Stimulated activated CD8-positive, alpha-beta memory T cell treated with anti-CD3 and anti-CD28 coated beads, Interleukin-7, amount 100 ng/mL, for 1 hour (primary cell): ENCODE measurements at places on chromosomes 4 and X.

DNA sequence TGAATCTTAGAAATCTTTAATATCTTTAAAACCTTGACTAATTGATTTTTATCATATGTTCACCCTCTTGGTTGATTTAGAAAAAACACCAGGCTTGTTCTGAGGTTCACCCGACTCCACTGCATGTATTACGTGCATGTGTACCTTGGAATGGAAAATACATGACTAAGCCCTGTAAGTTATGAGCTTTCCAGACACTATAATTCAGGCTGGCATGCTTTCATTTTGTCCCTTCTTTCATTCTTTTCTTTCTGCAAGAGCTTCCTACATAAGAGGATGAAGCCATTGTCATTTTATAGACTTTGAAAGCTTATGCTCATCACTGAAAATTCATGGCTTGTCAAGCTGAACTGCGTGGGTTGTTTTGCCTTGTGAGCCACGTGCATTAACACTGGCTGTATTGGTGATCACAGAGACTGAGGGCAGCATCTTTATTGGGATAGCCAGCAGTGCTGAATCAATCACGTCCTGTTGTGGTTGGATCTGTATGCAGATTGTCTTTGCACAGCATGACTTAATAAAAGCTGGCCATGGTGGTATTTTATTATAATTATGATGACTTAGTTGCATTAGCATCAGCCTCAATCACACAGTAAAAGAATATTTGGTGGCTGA is 141.9 kb downstream of the SLIT2 start:
- DNase-seq, result no peak

GRCh38 chrX:122512561-122513072 is 671.5 kb upstream of the GRIA3 start:
- DNase-seq, result no peak

- DNase-seq, result no peak
These were observed 112.6 kb downstream of the TMA16 start for GRCh38 chr4:163606896-163607691.

GRCh38 chr4:76449833-76450232 is 14.8 kb downstream of the SHROOM3 start:
- DNase-seq, result no peak

DNA sequence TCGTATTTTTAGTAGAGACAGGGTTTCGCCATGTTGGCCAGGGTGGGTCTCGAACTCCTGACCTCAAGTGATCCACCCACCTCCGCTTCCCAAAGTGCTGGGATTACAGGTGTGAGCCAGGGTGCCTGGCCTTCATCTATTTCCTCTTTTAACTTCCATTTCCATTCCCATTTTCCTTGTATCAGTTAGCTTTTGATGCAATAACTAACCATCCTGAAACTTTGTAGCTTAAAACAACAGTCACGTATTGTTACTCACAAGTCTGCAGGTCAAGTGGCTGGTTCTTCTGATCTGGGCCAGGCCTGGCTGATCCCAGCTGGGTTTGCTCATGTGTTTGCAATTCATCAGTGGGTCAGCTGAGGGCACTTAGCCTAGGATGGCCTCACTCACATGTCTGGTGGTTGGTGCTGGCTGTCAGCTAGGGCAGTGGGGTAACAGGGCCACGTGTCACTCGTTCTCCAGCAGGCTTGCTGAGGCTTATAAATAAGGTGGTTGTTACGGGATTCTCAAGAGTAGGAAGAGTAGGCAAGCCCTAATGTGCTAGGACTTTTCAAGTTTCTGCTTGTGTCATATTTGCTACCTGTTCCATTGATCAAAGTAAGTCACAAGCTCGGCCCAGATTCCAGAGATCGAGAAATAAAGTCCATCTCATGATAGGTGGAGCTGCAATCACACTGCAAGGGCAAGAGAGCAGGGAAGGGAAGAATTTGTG is 88.2 kb downstream of the SOWAHB start:
- DNase-seq, result no peak

GRCh38 chr4:5086535-5086934 is 35.3 kb downstream of the STK32B start:
- no peak for DNase-seq

DNA sequence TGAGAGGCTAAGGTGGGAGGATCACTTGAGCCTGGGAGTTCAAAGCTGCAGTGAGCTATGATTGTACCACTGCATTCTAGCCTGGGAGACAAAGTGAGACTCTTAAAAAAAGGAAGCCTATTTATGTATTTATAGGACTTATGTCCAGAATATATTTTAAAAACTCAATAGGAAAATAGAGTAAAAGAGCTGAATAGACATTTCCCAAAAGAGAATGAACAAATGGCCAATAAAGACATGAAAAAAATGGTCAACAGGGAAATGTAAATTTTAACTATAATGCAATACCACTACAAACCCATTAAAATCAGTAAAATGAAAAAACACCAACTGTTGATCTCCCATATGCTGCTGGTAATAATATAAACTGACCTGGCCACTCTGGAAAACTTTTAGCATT is 115.0 kb downstream of the HUWE1 start:
- DNase-seq, result no peak

GRCh38 chr4:86048426-86048825 is 311.4 kb downstream of the MAPK10 start:
- DNase-seq, result no peak

DNA sequence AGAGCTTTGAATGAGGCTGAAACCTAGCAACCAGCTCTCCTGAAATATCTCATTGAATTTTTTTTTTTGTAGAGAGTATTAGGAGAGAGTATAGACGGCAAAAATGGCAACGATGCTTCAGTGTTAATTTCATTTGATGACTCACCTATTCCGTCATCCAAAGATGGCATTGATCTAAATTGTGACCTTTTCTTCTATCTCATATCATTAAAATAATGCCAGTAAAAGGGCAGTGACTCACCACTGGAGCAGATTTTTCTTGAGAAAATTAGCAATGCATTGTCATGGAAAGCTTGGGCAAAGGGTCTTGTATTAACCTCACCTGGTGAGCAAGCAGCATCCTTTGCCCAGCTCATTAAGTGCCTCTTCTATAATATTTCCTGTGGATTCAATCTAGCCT is 19.6 kb downstream of the VMA21 start:
- DNase-seq, result no peak

GRCh38 chr4:14744346-14744745 is 257.9 kb upstream of the CPEB2 start:
- no peak for DNase-seq

DNA sequence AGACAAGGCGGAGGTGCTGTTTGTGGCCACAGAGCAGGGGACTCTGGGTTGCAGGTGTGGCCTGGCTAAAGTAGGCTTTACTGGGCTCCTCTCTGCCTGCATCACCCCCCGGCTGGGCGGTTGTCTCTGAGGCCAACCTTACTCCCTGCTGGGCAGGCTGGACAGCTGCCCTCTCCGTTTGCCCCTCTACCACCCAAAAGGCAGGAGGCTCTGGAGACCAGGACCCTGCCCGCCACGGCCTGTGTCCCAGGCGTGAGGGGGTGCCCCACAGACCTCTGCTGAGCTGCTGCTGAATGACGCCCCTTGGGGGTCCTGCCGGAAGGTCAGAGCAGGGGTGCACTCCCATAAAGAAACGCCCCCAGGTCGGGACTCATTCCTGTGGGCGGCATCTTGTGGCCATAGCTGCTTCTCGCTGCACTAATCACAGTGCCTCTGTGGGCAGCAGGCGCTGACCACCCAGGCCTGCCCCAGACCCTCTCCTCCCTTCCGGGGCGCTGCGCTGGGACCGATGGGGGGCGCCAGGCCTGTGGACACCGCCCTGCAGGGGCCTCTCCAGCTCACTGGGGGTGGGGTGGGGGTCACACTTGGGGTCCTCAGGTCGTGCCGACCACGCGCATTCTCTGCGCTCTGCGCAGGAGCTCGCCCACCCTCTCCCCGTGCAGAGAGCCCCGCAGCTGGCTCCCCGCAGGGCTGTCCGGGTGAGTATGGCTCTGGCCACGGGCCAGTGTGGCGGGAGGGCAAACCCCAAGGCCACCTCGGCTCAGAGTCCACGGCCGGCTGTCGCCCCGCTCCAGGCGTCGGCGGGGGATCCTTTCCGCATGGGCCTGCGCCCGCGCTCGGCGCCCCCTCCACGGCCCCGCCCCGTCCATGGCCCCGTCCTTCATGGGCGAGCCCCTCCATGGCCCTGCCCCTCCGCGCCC is 920 bp downstream of the HTT-AS start:
- no peak for DNase-seq

GRCh38 chr4:148238086-148238485 is 204.1 kb downstream of the NR3C2 start:
- no peak for DNase-seq

GRCh38 chr4:81179326-81179725 is 35.7 kb downstream of the PRKG2 start:
- DNase-seq, result no peak

- DNase-seq, result no peak
These were observed 53.6 kb downstream of the MBNL3 start for GRCh38 chrX:132435222-132435621.

GRCh38 chrX:79371101-79371500 is 4.0 kb upstream of the ITM2A start:
- DNase-seq, result no peak

- DNase-seq, result no peak
These were observed 202.9 kb downstream of the CFAP299 start for GRCh38 chr4:80538276-80538926.

GRCh38 chr4:142984871-142985585 is 138.9 kb upstream of the INPP4B start:
- no peak for DNase-seq

DNA sequence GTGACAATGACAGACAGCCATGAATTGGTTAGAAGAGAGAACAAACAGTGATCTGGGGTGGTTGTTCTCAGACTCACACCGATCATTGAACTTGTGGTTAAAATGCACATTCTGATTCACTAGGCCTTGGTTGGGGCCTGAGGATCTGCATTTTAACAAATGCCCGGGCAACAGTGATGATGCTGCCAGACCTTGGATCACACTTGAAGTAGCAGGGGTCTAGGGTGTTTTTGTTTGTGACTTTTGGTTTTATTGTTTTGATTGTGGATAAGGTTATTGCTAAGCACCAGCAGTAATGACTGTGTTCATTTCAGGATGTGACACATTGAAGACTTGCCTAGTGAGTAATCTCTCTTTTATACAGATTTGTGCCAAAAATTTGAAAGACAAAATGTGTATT is 36.5 kb downstream of the TXLNG start:
- no peak for DNase-seq

GRCh38 chr4:187396106-187396505 is 599.5 kb upstream of the ZFP42 start:
- no peak for DNase-seq

DNA sequence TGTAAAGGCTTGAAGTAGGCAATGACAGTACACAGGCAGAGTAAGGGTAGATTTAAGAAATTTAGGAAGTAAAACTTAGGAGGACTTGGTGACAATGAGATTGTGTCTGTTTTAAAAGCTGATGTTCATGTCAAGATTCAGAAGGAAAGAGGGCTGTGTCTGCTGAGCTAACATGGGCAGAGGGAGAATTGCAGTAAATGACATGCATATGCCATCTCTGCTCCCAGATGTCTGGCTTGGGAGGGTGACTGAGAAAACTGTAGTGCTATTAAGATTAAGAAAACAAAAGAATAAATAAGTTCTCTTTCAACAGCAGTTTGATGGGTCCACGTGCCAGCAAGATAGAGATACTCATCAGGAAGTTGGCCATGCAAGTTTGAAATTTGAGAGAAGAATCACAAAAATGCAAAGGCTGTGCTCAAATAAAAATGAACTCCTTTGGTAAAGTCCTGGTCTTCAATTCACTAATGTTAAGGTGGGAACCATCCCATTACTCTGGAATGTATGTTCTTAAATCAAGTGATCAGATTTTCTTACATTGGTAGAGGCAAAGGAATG is 7.2 kb downstream of the NFXL1 start:
- DNase-seq, result no peak

DNA sequence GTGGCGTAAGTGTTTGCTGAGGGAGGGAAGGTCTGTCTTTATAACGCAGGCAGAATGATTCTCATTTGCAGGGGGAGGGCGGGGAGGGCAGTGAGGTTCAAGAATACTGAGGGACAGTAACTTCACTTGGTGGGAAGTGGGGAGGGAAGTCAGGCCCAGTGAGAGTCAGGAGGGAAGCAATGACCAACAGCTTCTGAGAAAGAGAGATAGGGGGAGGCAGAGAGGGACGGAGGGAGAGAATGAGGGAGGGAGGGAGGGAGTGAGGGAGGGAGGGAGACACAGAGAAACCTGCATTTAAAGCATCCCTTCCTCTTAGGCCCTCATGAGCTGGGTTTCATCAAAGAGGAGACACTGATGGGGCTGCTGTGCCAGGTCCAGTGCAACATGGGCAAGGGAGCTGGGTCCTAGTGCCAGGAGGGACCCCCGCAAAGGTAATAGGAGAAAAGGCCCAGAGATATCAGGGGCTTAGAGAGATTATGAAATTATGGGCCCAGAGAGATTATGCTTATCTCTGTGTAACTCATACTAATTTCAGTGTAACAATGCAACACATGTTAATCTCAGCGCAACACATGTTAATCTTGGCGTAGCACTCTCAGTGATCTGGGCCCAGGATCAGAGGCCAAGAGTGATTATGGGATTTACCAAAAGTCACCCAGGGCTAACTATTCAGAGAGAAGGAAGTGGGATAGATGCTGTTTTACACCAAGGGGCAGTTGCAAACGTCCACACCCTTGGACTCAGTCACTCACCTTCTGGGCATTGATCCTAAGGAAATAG is 112.1 kb downstream of the DRD5 start:
- no peak for DNase-seq

- no peak for DNase-seq
These were observed 457.4 kb upstream of the TEX13C start for GRCh38 chrX:124862301-124862700.

DNA sequence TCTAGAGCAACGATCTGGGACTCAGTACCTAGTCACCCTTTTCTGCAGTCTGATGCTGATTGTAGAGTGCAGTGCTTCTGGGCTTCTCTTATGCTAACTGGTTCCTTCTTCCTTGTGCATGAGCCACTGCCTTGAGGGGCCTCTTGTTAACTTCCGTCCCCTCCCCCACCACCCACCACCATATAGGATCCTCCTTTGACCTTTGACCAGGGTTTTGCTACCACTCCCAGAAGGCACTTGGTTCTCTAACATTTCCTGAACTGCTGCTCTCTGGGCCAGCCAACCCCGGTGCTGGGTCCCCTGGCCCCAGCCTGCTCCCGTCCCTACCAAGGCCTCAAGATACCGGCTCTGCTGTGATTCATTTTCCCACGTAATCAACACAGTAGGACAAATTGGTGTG is 104.6 kb upstream of the KLF3 start:
- no peak for DNase-seq

DNA sequence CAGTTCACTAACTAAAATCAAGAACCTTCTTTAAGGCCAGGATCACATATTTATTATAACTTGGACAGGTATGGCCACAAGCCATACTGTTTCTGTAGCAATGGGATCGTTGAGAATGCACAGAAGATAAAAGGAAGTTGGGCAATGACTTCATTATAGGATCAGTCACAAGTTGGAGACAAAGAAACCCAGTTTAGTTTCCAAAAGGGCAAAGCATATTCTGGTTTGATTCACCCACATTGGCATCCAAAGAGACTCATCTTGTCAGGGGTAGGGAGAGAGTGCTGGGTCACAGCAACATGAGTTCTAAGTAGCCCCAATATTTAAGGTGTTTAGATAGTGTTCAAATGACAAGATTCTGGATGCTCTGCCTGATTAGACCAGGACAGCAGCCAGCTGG is 317.1 kb upstream of the GALNT7 start:
- no peak for DNase-seq
